Neural crest cell (in vitro differentiated cells): ENCODE measurements at places on chromosomes 6 and 20. TPM values are rescaled to one million over a fixed set of nuclear protein-coding genes. Genes with fewer than 3 reads are reported as not detected.
A peak's percentile ranks its signal among the peaks of the same experiment; 100 is the strongest.

GRCh38 chr20:57605045-57605444 is 15.2 kb downstream of the ZBP1 start:
- H3K4me1 ChIP-seq, result peaks cover 4% of the 10 kb centered on the region
- H3K27me3 ChIP-seq, result peaks cover 11% of the 10 kb centered on the region
- DNase-seq, result no peak
- H3K27ac ChIP-seq, result no peak overlapping the region

- H3K27ac ChIP-seq, result no peak overlapping the region
- DNase-seq, result no peak
- no peaks in the 10 kb centered on the region for H3K27me3 ChIP-seq
- H3K4me3 ChIP-seq, result no peak overlapping the region
- peaks cover 10% of the 10 kb centered on the region for H3K4me1 ChIP-seq
Observed at GRCh38 chr6:18465410-18466154, 78.4 kb downstream of the RNF144B start.

The C4A gene
- 5.6 and 10.1 TPM in 2 replicates for total RNA-seq

- H3K27me3 ChIP-seq, result no peaks in the 10 kb centered on the region
- no peak overlapping the region for H3K4me3 ChIP-seq
- H3K4me1 ChIP-seq, result peaks cover 31% of the 10 kb centered on the region
- DNase-seq, result no peak
- no peaks in the 10 kb centered on the region for H3K36me3 ChIP-seq
Observed at GRCh38 chr6:20033697-20034407, 178.4 kb downstream of the MBOAT1 start.

The SEMG1 gene
- not detected in 2 replicates for total RNA-seq

The TBXT gene
- not detected in 2 replicates for total RNA-seq

- no peak overlapping the region for H3K4me3 ChIP-seq
- no peaks in the 10 kb centered on the region for H3K27me3 ChIP-seq
- no peak for DNase-seq
Observed at GRCh38 chr6:104633125-104633524, 226.6 kb downstream of the HACE1 start.

GRCh38 chr6:82681119-82681714 is 317.6 kb downstream of the TPBG start:
- H3K27ac ChIP-seq, result no peak overlapping the region
- no peaks in the 10 kb centered on the region for H3K27me3 ChIP-seq
- no peaks in the 10 kb centered on the region for H3K4me1 ChIP-seq
- H3K4me3 ChIP-seq, result no peak overlapping the region

The RUNX2 gene
- 0.14 and 0.16 TPM in 2 replicates for total RNA-seq

DNA sequence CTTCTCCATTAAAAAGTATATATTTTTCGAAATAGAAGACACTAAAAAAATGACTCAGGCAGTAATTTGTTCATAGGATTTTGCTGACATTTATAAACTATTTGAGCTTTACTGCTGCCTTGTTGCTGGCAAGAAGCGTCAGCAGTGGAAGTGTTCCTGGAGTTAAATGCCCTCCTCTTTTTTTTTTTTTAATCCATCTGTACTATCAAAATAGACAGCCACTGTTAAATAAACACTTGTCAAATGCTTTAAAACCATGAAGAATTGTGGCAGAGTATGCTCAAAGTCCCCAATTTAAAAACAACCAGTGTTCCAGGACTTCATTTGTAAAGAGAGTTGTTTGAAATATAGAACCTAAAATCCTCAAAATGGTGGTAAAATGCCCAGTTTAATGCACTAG is 253.8 kb downstream of the NKAIN2 start:
- H3K27ac ChIP-seq, result no peak overlapping the region
- no peaks in the 10 kb centered on the region for H3K4me1 ChIP-seq
- no peak for DNase-seq
- H3K27me3 ChIP-seq, result no peaks in the 10 kb centered on the region

GRCh38 chr6:36506611-36507010 is 40.7 kb downstream of the STK38 start:
- no peaks in the 10 kb centered on the region for H3K4me1 ChIP-seq
- H3K36me3 ChIP-seq, result peaks cover 33% of the 10 kb centered on the region
- no peak overlapping the region for H3K27ac ChIP-seq
- no peak for DNase-seq

- DNase-seq, result peak; percentile 87
- H3K4me3 ChIP-seq, result peak within 1 kb of the TSS; percentile 96
- peaks cover 8% of the 10 kb centered on the region for H3K27me3 ChIP-seq
- peak within 1 kb of the TSS; percentile 67 for H3K27ac ChIP-seq
- H3K4me1 ChIP-seq, result peaks cover 38% of the 10 kb centered on the region
Observed at GRCh38 chr20:36573103-36573797, at the start of gene TGIF2. TGIF2 (plus strand) TSS chr20:36573597; CDS start chr20:36578775, 5,178 bp downstream.
